Activated CD8-positive, alpha-beta memory T cell treated with anti-CD3 and anti-CD28 coated beads for 1 hour (primary cell): ENCODE measurements at places on chromosomes 1 and 21.

DNA sequence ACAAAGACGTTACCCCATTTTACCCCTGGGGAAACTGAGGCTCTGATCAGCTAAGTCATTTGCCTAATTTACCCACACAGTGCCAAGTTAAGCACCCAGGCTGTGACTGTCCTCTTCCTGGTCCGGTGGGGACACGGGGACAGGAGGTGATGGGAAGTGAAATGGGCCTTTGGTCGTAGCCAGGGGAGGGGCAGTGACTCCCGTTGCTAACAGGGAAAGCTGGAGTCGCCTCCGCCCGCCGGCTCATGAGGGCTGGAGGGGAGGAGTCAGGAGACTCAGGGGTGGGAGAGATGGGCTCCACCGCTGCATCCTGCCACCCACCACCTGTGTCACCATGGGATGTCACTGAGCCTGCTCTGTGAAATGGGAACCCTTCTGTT lies 139.3 kb downstream of the PGBD5 start:
- no peak for DNase-seq

- no peak for DNase-seq
These were observed 29.8 kb upstream of the GALNT2 start for GRCh38 chr1:230037261-230037660.

- no peak for DNase-seq
These were observed 19.2 kb downstream of the WDTC1 start for GRCh38 chr1:27253596-27253995.

GRCh38 chr1:93814795-93815340 lies 64.1 kb downstream of the DNTTIP2 start:
- DNase-seq, result no peak

GRCh38 chr1:162701286-162701685 lies 69.0 kb downstream of the DDR2 start:
- no peak for DNase-seq

DNA sequence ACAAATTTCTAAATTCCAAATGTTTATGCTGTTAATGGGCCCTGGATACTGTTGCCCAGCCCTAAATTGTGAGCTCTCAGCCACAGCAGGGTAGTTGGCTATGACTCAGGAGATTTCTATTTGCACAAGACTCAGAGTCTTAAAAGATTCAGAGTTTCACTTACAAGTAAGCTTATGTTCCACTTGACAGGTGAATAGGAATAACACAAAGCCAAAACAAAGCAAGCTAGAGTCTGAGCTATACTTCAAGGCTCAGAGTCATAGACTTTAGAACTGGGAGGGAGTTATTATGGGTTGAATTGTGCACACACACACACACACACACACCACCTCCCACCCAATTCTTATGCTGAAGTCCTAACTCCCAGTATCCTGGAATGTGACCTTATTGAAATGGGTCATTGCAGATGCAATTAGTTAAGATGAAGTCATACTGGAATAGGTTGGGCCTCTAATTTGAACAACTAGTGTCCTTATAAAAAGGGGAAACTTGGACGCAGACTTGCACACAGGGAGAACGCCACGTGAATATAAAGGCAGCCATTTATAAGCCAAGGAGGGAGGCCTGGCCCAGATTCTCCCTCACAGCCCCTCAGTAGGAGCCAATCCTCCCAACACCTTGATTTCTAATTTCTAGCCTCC lies 30.2 kb downstream of the PRDX6 start:
- no peak for DNase-seq

DNA sequence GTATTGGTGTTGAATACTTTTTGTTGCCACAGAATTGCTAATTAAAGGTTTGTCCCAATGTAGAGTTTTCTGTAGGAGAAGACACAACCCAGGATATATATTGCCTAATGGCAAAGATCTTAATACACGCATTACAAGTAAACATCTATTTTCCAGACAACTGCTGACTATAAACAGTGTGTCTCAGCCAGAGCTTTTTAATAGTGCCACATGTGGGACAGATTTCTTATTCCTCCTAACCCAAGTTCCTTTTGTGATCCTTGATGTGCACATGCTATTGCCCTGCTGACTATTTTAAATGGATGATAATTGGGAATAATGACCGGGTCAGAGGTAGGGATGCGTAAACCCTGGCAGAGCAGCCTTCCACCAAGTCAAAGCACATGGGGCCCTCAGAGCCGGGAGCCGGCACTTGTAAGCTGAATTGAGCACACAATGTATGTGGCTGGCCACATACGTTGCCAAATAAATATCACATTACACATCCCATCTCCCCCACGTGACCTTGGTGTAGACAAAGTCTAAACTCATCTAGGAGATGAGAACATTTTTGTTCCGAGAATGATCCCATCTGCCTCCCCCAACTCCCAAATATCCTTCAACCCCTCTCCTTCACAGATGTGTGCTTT lies 209.8 kb upstream of the NFIA start:
- DNase-seq, result no peak

DNA sequence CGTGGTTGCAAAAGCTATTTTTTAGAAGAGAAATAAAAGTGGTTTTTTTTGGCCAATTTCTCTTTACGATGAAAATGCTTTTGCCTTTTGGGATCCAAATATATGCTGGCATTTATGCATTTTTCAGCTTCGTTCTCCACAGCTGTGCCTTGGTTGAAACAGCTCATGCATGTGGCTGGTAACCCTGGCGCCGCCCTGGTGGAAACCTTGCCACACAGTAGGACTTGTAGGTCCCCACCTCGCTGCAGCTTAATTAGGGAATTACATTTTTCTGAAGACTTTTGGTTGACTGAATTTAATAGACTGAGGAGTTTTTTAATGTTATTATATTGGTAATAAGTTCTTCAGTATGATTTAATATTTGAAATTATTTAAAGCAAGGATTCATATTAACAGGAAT lies 12.7 kb upstream of the PCP4 start:
- DNase-seq, result no peak

- no peak for DNase-seq
These were observed 45.4 kb downstream of the SMYD2 start for GRCh38 chr1:214326406-214326805.

GRCh38 chr1:164771619-164772361 lies 212.8 kb downstream of the PBX1 start:
- no peak for DNase-seq

DNA sequence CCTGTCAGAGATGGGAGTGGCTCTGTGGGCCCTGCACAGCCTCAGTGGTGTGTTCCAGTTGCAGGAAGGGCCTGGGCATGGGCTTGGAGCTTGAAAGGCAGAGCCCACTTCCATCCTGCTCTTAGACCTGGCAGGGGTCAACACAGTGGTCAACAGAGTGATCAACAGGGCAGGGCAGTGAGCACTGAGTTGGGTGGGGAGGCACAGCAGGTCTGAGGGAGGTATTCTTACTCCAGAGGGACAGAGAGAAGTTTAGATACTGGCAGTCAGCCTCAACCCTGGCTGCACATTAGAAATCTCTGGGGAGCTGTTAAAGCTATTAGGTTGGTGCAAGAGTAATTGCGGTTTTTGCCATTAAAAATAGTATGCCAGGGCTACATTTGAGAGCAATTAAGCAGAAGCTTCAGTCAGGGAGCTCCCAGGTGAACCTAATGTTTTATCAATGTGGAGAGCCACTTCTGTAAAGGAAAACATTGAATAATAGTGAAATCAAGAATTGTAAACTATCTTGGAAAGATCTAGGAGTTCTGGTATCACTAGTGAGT lies 37.7 kb downstream of the SH3BGR start:
- no peak for DNase-seq

GRCh38 chr1:212512816-212513559 lies 80.3 kb downstream of the NENF start:
- no peak for DNase-seq

- DNase-seq, result no peak
These were observed 373.4 kb downstream of the NEGR1 start for GRCh38 chr1:71908871-71909390.

- no peak for DNase-seq
These were observed 8.4 kb upstream of the SLC19A1 start for GRCh38 chr21:45550522-45551210.

DNA sequence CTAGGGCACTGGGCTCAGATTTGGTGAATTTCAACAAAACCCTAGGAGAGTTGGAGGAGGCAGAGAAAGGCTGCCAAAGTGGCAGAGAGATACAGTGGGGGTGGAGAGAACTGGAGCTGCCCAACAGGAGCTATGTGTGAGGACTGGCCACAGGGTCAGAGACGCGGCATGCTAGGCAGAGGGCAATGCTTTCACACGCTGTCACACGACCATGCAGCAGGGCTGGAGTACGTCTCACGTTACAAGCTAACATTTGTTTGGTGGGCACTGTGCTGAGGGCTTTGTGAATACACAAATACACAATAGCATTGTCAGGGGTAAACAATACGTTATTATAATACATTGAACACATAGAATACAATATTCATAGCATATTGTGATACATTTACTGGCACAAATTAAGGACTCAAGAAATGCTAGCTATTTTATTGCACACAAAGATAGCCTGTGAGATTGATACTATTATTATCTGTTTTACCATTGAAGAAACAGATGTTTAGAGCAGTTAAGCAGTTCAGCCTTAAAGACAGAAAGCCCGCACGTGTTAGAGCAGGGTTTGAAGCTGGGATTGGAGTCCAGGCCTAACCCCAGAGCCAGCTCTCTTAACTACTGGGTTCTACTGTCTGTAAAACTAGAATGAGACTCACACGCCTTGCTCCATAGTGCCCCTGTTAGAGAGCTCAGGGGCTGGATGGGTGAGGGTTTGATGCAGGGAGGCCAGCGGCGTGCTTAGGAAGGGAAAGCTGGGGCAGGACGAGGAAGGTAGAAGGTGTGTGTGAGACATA lies 4.5 kb downstream of the RAB7B start:
- DNase-seq, result no peak

- DNase-seq, result no peak
These were observed 20.1 kb downstream of the YTHDF2 start for GRCh38 chr1:28756846-28757245.

GRCh38 chr1:82979593-82980236 lies 1019.2 kb downstream of the TTLL7 start:
- no peak for DNase-seq

GRCh38 chr1:244836135-244836521 lies 670 bp downstream of the COX20 start:
- DNase-seq, result no peak

- no peak for DNase-seq
These were observed 251 bp downstream of the GPA33 start for GRCh38 chr1:167089939-167090313.

DNA sequence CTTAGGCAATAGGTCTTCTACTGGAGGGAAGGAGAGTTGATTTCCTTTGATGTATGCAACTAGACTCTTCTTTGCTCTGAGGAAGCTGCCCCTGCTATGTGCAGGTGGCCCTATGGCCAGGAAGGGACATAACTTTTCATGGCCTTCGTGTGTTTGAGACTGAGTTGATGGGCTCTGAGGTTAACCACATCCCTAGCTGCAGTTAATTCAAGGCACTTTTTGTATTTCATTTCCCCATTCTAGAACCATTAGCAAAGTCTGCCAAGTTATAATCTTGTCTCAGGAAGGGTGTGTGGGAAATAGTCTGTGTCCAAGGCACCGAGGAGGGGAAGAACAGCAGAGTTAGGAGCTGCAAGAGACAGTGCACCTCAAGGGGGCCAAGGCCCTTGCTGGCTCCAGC lies 2.5 kb downstream of the FCRL4 start:
- DNase-seq, result no peak

GRCh38 chr1:195475568-195475967 lies 1132.7 kb downstream of the KCNT2 start:
- no peak for DNase-seq

- DNase-seq, result no peak
These were observed 34.6 kb downstream of the KCNH1 start for GRCh38 chr1:211099393-211099792.

DNA sequence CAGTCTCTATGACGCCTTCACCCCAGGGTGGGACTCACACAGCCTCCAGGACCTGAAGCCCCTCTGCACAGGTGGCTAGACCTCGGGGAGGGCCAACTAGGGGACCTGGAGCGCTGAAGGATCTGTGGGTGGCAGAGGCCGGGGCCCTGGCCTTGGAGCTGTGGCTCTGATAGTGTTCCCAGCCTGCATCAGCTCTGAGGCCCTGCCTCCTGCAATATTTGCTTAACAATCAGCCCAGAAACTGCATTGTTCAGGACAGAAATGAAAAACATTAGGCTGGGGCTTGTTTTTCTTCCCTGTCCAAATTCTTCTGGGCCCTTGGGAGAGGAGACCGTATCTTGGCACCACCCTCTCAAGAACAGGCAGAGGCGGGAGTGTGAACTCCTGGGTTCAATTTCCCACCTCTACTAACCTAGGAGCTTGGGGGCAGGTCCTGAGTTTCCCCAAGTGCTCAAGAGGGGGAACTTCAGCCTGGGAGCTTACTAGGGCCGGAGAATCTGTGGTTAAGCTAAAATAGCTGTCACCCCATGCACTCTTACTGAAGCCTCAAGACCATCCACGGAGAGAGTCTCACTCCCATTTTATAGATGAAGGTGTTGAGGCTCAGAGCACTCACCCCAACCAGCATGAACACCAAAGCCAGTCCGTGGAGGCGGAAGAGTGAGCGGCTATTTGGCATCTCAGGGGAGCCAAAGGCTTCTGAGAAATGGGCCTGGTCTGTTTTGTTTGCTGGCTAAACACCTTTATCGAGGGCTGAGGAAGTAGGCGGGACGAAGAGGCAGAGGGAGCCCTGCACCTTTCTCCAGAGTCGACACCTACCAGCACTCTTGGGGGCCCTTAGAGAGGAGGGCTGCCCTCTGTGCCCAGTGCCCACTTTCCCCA lies 18.8 kb upstream of the CASZ1 start:
- no peak for DNase-seq

- no peak for DNase-seq
These were observed 12.5 kb upstream of the SRM start for GRCh38 chr1:11072216-11072917.

GRCh38 chr1:232600424-232601258 lies 29.3 kb downstream of the SIPA1L2 start:
- no peak for DNase-seq

DNA sequence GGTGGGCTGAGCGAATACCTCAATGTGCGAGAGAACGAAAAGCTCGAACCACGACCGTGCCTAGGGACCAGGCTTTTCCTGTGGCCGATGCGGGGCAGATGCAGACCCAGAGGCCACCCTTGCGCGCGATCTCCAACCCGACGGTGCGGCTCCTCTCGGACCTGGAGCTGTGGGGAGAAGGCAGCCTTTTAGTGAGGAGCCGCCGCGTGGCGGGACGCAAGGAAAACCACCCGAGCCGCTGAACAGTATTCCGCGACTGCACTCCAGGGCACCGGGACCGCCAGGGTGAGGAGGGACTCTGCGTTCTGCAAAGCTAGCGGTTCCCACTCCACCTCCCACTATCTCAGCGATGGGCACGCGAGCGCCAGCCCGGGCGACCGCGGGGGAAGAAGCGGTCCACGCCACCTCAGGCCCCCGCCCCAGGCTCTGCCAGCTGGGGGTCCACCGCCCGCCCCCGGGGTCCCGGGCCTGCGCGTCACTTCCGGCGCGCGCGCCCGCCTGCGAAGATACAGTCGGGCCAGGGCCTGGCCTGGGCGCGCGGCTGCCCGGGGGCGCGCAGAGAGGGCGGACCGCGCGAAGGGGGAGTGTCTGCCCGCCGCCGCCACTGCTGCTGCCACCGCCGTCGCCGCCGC lies 66.5 kb upstream of the PRKACB start:
- peak; percentile 19 for DNase-seq

- no peak for DNase-seq
These were observed 23.9 kb downstream of the IFNAR1 start for GRCh38 chr21:33348706-33349105.
